ENCODE measurements at places on chromosomes 13 and 19.
A peak's percentile ranks its signal among the peaks of the same experiment; 100 is the strongest.

DNA sequence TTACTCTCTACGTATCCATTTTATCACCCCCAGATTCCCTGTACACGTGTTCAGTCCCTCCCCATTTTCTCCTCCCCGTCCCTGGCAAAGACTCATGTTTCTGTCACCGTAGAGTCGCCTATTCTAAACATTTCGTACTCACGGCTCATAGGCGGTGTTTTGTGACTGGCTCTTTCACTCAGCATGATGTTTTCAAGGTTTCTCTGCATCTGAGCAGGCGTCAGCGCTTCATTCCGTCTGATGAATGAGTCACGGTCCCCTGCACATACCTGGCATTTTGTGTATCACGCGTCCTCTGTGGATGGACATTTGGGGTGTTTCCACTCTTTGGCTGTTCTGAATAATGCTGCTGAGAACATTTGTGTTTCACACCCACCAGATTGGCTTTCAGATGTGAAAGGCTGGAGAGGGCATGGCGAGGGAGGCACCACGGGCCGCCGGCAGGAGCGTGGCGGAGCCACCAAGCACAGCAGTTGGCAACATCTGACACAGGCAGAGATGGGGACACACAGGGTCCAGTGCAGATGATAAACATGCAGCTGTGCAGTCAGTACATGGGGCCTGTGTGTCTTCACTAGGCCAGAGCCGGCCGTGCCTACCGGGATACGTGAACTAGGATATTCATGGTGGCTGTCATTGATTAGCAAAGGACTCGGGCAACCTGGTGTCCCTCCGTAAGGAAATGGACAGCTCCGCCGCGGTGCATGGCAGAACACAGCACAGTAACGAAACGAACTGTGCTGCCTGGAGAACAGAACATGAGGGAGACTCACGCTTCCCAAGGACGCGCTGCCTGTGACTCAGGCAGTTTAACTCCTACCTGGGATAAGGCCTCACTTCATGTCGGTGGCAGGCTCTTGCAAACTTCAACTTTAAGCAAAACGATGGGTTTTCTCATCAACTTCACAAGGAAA is 117.2 kb downstream of the ATP11A start:
- no peak for DNase-seq

DNA sequence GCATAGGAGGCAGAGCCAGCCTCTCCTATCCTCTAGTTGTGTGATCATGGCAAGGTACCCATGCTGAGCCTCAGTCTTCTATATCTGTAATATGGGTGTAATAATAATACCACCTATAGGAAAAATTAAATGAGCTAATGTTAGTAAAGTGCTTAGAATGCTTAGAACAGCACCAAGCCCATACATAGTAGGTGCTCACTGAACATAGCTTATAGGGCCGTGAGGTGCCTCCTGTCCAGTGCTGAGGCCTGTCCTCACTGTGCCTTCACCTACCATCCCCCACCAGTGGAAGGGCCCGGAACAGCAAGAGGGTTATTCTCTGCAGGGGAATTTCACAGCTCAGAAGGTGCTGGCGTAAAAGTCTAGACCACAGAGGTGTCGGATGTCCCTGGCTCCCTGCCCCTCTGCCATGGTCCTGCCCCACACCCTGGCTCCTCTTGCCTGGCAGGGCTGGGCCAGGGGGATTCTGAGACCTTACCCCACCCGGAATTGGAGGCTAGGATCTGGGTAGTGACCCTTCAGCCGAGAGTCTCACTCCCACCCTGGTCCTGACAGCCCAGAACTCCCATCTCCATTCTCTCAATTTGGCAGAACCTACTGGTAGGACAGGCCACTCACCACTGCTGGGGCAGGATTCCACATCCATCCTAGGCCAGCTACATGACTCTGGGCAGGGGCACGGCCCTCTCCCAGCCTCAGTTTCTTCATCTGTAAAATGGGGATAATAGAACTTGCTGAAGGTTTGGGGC is 2.2 kb upstream of the SCN1B start:
- no peak for DNase-seq

DNA sequence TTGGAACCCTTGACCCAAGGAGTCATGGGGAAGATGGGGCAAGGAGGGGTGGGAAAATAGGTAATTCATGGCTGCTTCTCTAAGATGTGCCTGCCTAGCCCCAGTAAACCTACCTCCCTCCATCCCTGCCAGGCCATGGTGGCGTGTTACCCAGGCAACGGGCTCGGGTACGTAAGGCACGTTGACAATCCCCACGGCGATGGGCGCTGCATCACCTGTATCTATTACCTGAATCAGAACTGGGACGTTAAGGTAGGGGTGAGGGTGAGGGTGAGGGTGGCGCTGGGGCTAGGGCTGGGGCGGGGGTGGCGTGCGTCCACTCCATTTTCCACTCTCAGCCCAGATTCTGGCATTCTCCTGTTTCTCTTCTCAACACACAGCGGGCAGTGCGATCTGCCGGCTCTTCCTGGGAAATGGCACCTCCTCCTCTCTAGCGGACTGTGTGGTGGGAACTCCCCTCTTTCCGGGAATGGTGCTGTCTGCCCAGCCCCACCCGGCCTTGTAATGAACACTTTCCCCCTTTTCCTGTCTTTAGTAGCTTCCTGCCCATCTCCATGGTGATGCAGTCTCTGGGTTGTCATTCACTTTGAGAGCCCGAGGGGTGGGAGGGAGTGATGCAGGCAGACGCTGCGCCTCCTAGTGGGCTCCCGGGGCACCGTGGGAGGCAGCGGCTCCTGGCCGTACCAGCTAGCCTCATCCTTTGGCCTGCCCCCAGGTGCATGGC is 7.6 kb downstream of the EGLN2 start:
- peak; percentile 89 for DNase-seq

DNA sequence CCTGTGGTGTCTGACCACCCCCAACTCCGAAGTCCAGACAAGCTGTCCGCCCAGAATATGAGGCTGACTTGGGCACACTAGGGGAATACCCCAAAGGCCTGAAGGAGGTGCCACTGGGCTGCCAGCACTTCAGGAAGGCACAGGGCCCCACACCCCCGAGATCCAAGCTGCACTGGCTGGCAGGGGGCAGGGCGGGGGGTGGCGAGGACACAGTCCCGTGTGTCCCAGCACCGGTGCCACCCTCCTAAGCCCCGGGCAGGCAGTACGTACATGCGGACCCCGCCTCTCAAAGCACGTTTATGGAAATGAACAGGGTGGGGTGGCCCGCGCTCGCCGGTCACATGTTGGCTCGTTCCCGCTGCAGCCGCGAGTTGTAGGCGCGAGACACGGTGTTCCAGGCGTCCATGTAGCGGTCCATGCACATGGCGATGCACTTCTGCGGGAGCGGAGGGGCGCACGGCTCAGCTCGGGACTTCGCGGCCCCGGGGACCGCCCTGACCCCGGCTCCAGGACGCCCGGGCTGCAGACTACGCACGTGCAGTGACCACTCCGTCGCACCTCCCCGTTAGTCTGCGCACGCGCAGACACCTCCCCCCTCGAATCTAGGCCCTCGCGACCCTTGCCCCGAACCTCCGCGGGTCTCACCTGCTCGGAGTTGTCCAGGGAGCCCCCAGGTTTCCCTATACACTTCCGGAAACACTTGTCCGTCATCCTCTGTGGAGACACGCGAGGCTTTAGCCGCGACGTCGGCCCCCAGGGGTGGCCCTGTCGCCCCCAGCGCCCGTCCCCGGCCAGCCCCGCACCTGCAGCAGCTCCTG is 566 bp downstream of the TIMM13 start:
- DNase-seq, result peak; percentile 59

- no peak for DNase-seq
These were observed 226.6 kb downstream of the B3GLCT start for GRCh38 chr13:31426395-31426794.

- DNase-seq, result peak; percentile 34
These were observed 26.5 kb downstream of the ATP4B start for GRCh38 chr13:113631341-113632095.

GRCh38 chr13:40060296-40061007 is 405.0 kb downstream of the COG6 start:
- peak; percentile 74 for DNase-seq

GRCh38 chr13:75870397-75870903 is 234.3 kb downstream of the LMO7 start:
- DNase-seq, result no peak

DNA sequence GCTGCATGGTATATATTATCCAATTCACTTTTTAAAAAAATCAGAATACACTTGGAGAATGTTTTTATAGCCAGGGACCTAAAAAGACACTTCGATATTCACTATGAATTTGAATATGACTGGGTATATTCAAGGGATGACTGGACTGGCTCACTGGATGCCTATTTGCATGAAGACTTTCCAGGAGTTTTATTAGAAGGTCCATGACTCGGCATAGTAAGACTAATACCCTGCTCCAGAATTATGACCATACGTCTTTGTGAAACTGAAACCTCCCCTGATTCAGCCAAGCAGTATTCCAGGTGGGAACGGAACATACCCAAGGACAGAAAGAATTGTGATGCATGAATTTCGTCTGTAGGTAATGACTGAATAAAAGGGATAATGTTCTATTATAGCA is 3.9 kb upstream of the FAM216B start:
- DNase-seq, result no peak

GRCh38 chr13:22642088-22642487 is 538.7 kb upstream of the SGCG start:
- DNase-seq, result no peak

GRCh38 chr13:60925686-60926085 is 490.0 kb downstream of the PCDH20 start:
- no peak for DNase-seq

- DNase-seq, result no peak
These were observed 857.1 kb downstream of the GPC5 start for GRCh38 chr13:92255526-92255925.

DNA sequence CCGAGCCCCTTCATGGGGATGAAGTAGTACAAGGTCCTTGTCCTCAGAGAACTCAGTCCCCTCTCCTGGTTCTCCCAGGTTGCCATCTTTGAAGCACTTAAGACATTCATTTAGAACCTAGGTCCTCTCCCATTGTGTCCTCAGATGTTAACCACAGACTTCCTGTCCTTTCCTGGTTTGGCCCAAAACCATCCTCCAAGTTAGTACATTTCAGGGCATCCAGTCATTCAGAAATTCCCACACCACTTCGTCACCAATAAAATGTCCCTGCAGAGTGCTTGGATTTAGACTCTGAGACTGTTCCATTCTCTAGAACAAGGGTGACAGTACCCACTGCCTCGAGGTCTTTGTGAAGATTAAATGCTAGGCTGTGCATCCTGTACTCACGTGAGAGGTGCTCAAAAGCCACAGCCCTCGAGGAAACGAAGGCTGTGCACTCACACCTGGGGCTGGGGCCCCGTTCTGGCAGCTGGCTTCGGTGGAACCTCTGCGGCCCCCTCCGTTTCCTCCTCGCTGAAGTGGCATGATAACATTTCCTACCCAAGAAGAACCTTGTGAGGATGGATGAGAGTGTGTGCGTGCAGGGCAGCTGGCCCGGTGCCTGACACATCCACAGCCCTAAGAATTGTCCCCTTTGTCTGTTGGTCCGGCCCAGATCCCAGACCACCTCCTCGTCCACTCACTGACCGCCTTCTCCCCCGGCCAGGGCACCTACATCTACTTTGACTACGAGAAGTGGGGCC is 4.7 kb downstream of the LENG1 start:
- DNase-seq, result no peak

- no peak for DNase-seq
These were observed 72.6 kb upstream of the C13orf46 start for GRCh38 chr13:114046431-114046975.

GRCh38 chr13:32445461-32445860 is 17.5 kb upstream of the N4BP2L1 start:
- DNase-seq, result no peak

GRCh38 chr13:41900918-41901317 is 60.0 kb downstream of the VWA8 start:
- no peak for DNase-seq

- no peak for DNase-seq
These were observed 27.2 kb downstream of the SPRY2 start for GRCh38 chr13:80313668-80314256.

DNA sequence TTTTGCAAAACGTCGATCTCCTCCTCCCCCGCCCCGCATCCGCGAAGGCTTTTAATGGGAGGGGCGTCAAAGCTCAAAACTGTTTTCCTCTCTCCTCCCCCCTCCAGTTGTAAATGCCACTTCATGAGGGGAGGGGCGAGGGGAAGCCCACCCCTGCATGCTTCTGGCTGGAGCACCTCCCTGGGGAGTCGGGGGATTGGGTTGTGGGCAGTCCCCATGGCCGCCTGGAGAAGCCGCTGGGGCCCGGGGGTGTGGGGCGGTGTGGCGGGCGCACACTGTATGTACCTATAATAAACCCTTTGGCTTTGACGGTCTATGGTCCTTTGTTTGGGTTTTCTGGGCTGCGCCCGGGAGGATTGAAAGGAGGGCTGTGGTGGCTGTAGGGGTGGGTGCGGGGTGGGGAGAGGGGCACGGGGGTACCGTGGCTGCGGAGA is 505 bp upstream of the SHKBP1 start:
- DNase-seq, result no peak

- no peak for DNase-seq
These were observed 165.6 kb upstream of the SOX1 start for GRCh38 chr13:111901267-111901915.

GRCh38 chr19:17951990-17952976 is 14.6 kb upstream of the KCNN1 start:
- DNase-seq, result no peak

DNA sequence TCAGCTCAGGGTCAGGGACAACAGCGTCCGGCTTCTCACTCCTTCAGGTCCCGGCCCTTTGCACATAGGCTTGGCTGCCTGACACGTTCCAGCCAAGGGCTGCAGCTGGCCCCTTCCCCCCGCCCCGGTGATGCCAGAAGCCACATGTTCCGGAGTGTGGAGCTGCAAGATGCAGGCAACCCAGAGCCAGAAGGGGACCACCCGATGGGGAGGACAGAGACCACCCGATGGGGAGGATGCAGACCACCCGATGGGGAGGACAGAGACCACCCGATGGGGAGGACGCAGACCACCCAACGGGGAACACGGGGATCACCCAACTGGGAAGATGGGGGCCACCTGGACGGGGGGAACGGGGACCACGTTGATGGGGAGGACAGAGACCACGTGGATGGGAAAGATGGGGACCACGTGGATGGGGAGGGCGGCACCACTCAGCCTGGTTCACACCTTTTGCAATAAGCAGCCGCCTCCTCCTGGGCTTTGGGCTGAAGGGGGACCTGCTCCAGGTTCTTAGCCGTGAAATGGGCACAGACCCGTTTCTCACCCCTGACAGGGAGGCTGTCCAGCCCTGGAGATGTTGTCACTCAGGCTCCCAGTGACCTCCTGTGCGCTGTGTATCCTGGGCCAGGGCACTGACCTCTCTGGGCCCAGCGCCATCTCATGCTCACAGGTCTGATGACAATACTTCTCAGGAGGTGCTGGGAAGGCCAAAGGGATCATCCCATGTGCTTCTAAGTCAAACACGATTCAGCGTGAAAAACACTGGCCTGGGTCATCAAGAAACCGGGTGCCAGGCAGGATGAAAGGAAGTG is 34.5 kb downstream of the C13orf46 start:
- no peak for DNase-seq

- no peak for DNase-seq
These were observed 6.8 kb upstream of the ZNF324 start for GRCh38 chr19:58460039-58460438.
